Urinary bladder (tissue), 4 donors: ENCODE measurements at places on chromosomes 12 and 14. TPM values are rescaled to one million over a fixed set of nuclear protein-coding genes. Genes with fewer than 3 reads are reported as not detected.

PRH2 gene
- not detected for total RNA-seq

SLC7A8 gene
- 8.4 TPM for total RNA-seq

OAS2 gene
- 14.0 TPM for total RNA-seq

CBLN3 gene
- 1.8 TPM for total RNA-seq

KRT6A gene
- total RNA-seq, result not detected

KLRC3 gene
- 0.69 TPM for total RNA-seq

SLC6A13 gene
- total RNA-seq, result 0.53 TPM

CISTR gene
- not detected for total RNA-seq

TAS2R9 gene
- 0.37 TPM for total RNA-seq

SALL2 gene
- 6.4 TPM for total RNA-seq

GLIPR1L1 gene
- not detected for total RNA-seq

NR1H4 gene
- 3.2 TPM for total RNA-seq

SERPINA12 gene
- not detected for total RNA-seq

TAS2R31 gene
- total RNA-seq, result 27.1 TPM

ACVRL1 gene
- total RNA-seq, result 47.9 TPM

LEMD3 gene
- total RNA-seq, result 69.4 TPM

LPAR5 gene
- total RNA-seq, result 1.7 TPM

ETV6 gene
- total RNA-seq, result 12.7 TPM

CCDC196 gene
- total RNA-seq, result not detected

BBS10 gene
- total RNA-seq, result 32.8 TPM

DLGAP5 gene
- 23.4 TPM for total RNA-seq

EMP1 gene
- 71.6 TPM for total RNA-seq

ACOT6 gene
- not detected for total RNA-seq

ST8SIA1 gene
- 19.8 TPM for total RNA-seq

AQP2 gene
- total RNA-seq, result not detected

EPYC gene
- 1.2 TPM for total RNA-seq

C2CD5 gene
- 109 TPM for total RNA-seq

NOVA1 gene
- total RNA-seq, result 31.6 TPM

SLC7A7 gene
- total RNA-seq, result 9.3 TPM

FOXA1 gene
- 14.1 TPM for total RNA-seq

DNAJC22 gene
- total RNA-seq, result 1.0 TPM
